Liver (tissue), 10 donors: ENCODE measurements at places on chromosomes 2 and 18. TPM values are rescaled to one million over a fixed set of nuclear protein-coding genes. Genes with fewer than 3 reads are reported as not detected.

DNA sequence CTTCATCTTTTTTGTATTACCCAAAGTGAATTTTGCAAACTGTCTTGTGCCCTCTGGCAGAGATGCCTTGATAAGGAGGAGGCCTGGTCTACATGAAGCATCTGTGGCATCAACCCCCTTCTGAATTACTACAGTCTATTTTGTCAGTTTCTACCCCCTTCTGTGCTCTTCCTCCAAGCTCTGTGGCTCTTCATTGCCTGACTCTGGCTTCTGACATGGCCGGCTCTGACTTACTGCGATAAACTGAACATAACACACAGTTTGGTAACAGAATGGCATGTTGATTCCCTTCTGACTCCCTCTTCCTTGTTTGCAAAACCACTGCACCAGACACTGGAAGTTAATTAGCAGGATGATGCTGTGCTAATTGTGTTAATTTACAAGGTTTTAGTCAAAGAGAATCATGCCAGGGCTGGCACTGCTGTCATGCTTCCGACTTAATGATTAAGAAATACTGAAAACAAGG, 122.5 kb downstream of the FIGN start:
- no peak for DNase-seq

The MARCHF7 gene
- total RNA-seq = 57.6 TPM

The RBM44 gene
- 0.75 TPM for total RNA-seq

GRCh38 chr18:51066273-51066672, 36.3 kb downstream of the SMAD4 start:
- no peak for DNase-seq

The HOXD9 gene
- total RNA-seq = not detected

The TTR gene
- 295 TPM for total RNA-seq

GRCh38 chr2:48220501-48220900, 309.5 kb upstream of the STON1 start:
- no peak for DNase-seq

GRCh38 chr2:99675130-99675661, 185.4 kb upstream of the REV1 start:
- no peak for DNase-seq

- no peak for DNase-seq
These were observed 186.2 kb downstream of the STK39 start for GRCh38 chr2:168060986-168061750.

DNA sequence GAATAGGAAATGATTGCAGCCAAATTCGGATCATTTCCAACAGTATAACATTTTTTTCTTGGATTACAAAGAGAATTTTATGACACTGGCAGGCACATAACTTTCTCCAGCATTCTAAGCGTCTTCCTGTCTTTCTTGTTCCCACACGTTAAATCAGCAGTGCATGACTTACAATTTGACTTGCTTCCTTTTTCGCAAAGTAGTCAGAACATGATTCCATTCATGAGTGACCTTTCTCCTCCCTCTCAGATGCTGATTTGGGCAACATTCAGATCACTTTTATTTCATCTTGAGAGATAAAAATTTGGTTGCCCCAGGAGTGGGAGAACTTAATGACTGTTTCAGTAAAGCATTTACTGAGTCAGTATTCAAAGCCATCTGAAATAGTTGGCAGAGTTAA, 858.7 kb upstream of the ACVR2A start:
- DNase-seq = no peak

The MBD2 gene
- 11.0 TPM for total RNA-seq

DNA sequence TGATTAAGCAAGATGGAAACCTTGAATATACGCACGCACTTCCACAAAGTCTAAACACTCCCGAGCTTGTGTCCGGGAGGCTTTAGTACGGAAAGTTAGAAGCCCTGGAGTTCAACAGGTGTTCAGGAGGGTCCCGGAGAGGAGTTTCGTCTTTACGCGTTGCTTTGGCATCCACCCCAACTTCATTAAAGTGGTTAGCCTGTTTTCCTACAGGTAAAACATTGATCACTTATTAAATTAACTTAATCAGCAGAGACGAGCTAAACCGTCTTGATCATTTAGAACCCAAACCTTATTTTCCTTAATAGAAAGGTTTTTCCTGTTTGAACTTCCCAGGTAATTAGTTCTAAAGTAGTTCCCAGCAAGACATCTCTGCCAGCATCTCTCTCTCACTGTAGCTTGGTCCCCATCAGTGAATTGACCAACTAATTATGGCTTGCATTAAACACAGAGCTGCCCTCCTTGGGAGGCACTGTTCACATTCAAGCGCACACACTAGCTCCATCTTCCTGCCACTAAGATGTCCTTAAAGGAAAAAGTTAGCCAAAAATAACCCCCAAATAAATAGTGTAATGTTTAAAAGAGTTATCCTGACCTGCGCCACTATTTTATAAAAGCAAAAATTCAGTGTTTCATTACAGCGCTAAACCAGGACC, 1.4 kb downstream of the NPAS2 start:
- no peak for DNase-seq

The GRB14 gene
- total RNA-seq = 51.0 TPM

GRCh38 chr2:227310756-227311110, 14.3 kb upstream of the MFF start:
- no peak for DNase-seq

The TCF7L1 gene
- total RNA-seq = 3.6 TPM

GRCh38 chr2:96758987-96759386, 1.7 kb upstream of the CNNM4 start:
- no peak for DNase-seq

The KIF1A gene
- total RNA-seq = 0.08 TPM

DNA sequence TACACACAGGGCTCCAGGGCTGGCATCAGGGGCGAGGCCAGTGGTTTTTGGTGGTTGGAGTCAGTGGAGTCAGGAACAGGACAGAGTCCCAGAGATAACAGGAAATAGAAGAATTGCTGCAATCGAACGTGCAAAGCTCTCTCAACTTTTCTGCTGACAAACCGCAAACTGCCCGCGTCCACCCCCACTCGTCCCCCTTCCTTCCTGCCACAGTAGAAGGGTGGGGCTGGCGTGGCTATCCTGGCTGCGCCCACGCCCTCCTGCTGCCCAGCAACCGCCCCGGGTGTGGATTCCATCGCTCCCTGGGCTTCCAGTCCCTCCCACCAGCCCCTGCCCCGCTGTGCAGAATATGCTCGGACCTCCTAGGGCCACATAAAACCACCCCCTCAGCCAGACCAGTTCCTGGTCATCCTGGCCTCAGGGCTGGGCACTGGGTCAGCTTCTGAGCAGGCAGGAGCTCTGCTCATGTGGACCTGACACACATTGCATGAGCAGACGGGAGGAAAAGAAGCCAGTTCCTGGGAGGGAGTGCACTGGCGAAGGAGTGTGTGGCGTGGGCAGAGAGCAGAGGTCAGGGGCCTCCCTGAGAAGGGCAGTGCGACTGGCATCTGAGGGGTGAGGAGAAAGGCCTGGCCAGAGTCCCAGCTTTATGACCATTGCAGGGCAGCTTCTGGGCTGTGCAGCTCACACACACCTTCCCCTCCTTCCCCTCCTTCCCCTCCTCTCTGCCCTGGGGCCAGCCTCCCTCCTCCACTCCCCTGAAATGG, 85.4 kb upstream of the ATG16L1 start:
- peak; percentile 79 for DNase-seq

The CABYR gene
- total RNA-seq = 0.19 TPM

DNA sequence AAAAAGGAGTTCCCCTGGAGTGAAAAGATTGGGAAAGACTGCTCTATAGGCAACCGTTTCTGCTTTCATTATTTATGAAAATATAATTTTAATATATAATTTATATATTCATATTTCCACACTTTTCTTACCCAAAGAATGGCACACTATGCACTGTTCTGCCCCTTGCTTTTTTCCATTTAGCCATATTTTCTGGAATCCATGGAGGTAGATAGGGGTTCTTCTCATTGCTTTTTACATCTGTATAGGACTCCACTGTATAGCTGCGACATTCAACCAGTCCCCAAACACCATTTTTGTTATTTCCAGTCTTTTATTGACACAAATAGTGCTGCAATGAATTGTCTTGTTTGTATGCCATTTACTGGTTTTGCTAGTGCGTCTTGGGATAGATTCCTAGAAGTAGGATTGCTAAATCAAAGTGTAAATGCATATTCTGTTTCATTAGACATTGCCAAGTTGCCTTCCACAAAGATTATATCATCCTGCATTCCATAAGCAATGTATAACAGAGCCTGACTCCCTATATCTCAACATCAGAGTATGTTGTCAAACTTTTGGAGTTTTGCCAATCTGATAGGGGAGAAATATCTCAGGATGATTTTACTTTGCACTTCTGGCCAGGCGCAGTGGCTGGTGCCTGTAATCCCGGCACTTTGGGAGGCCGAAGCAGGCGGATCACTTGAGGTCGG, 26.6 kb upstream of the TCF7L1 start:
- DNase-seq = no peak

The E2F6 gene
- total RNA-seq = 4.2 TPM

DNA sequence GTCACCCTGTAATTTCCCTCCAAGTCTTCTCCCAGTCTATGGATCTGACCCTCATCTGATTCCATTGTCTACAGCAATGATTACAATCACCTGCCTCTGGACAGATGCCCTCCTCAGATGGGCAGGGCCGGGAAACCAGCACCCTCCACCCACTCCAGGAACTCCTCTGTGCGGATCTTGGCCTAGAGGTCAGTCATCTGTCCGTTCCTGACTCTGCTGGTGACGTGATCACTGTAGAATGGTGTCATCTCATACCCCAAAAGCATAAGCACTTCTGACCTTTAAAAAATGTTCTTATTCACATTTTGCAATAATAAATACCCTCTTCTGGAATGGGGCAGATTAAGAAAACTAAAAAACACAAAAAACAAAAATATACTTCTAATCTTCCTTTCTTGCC, 29.5 kb upstream of the BZW1 start:
- no peak for DNase-seq

The PPP1R1C gene
- total RNA-seq = 16.9 TPM

- DNase-seq = no peak
These were observed at the start of gene ATOH8 for GRCh38 chr2:85753525-85754312. Gene ATOH8 (plus strand): TSS chr2:85753991. CDS start chr2:85754190, 199 bp downstream.

GRCh38 chr2:190357600-190357999, 14.2 kb downstream of the INPP1 start:
- no peak for DNase-seq

- DNase-seq = no peak
These were observed 796.1 kb downstream of the DCDC2C start for GRCh38 chr2:4499316-4500030.

- no peak for DNase-seq
These were observed 195.4 kb downstream of the HAUS1 start for GRCh38 chr18:46299465-46300008.

- DNase-seq = peak; percentile 17
These were observed 27.4 kb upstream of the ALLC start for GRCh38 chr2:3630631-3631030.

The KIAA2012 gene
- under 0.01 TPM for total RNA-seq

The CRACDL gene
- 0.42 TPM for total RNA-seq

GRCh38 chr2:232239951-232240681, 138.4 kb upstream of the ALPP start:
- DNase-seq = no peak

The SH3RF3 gene
- 0.42 TPM for total RNA-seq

GRCh38 chr2:113219889-113220641, 46.3 kb downstream of the PSD4 start:
- DNase-seq = no peak

DNA sequence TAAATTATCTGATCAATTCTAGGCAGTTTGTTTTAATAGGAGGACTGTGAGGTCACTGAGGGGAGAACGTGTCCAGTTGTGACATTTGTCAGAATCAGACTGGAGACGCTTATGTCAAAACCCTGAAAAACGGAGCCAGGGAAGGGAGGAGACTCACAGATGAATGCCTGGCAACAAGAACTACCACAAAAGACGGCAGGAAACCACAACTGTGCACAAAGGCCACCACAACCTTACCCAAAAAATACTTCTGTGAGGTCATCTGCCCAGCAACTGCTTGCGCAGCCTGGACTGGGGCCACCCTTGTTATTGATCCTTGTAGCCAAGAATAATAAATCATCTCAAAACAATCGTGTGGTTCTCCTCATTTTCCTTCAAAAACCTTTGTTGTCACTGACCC, 173.0 kb upstream of the ALKAL2 start:
- DNase-seq = no peak

The ZAP70 gene
- 1.4 TPM for total RNA-seq

GRCh38 chr2:120257522-120257921, 4.9 kb downstream of the RALB start:
- no peak for DNase-seq

DNA sequence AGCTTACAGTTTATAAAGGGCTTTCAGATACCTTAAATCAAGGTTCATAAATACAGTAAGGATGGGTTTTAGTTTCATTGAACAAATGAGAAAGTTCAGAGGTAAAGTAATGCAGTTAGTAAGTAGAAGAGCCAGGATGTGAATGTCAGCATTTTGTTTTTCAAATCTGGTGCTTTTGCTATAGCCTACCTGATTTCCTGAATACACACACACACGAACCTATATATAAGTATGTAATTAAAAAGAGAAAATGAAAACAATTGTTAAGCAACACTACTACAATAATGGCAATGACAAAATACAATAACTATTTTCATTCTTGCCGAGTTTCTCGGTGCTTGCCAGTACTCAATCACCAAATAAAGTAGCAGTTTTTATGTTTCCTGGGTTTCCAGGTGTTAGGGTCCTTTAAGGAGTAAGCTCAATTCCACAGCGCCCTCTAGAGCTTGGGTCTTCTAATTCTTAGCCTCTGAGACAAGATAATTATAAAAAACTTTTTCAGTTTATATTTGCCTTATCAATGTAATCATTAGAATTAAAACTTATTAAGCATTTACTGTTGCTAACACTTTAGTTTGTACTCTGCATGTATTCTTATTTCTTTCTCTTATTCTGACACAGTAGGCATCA, 512.9 kb upstream of the ACVR2A start:
- no peak for DNase-seq

- DNase-seq = no peak
These were observed 190.5 kb downstream of the RND3 start for GRCh38 chr2:150296770-150297546.

DNA sequence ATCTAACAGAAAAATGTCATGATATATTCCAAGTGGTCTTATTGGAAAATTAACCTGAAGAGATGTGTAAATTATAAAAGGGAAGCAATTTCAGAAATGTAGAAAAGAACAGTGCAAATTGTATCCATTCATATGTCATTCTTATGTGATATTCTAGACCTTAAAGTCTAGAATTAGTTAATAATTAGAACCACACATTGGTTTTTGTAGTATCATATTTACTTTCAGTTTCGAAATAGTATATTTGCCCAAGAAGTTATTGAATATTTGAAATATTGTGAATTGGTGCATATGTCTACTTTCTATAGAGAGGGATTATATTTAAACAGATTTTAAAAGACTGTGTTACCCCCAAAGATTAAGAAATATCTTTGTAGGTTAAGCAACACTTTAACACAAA, 1348.6 kb upstream of the ACVR2A start:
- DNase-seq = no peak

- peak; percentile 31 for DNase-seq
These were observed at the start of gene CYP26B1 for GRCh38 chr2:72147303-72147971. Gene CYP26B1 (minus strand): TSS chr2:72147862. CDS start chr2:72147834, 28 bp downstream.
